Mesothelial cell of epicardium (in vitro differentiated cells): ENCODE measurements at places on chromosomes 13 and 19.

GRCh38 chr19:44807652-44808462, 1.0 kb upstream of the BCAM start:
- DNase-seq, result no peak

DNA sequence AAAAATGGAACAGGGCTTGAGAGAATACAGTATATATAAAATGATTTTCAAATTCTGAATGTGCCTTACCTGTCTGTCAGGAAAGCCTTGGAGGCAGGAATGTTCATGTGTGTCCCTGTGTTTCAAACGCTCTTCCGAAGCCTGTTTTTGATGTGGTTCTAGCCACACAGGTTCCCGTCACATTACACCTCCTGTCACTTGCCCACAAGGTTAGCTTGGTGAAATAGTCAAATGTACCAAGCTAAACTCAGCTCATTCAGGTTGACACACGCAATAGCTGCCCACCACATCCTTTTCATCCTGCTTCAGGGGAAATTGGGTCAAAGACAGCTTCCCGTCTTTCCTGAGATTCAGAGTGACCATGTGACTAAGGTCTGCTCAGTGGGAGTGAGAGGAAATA, 574.0 kb downstream of the EFNB2 start:
- no peak for DNase-seq

GRCh38 chr13:101144808-101145419, 271.4 kb downstream of the NALCN start:
- no peak for DNase-seq

DNA sequence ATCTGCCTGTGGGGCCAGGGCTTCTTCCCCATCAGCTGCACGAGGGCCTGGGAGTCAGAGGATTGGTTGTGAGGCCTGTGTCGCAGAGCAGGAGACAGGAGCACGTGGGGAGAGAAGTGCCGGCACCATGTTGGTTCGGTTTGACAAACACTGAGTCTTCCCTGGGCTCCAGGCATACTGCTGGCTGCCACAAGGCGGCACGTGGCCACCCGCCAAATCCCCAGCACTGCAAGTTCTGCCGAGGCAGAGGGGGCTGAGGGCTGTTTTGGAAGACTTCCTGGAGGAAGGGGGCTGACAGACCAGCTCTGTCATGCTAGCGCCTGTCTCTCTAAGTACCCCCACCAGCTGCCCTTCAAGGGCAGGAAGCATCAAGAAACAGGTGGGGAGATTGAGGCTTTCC, 9.5 kb downstream of the SHANK1 start:
- no peak for DNase-seq

DNA sequence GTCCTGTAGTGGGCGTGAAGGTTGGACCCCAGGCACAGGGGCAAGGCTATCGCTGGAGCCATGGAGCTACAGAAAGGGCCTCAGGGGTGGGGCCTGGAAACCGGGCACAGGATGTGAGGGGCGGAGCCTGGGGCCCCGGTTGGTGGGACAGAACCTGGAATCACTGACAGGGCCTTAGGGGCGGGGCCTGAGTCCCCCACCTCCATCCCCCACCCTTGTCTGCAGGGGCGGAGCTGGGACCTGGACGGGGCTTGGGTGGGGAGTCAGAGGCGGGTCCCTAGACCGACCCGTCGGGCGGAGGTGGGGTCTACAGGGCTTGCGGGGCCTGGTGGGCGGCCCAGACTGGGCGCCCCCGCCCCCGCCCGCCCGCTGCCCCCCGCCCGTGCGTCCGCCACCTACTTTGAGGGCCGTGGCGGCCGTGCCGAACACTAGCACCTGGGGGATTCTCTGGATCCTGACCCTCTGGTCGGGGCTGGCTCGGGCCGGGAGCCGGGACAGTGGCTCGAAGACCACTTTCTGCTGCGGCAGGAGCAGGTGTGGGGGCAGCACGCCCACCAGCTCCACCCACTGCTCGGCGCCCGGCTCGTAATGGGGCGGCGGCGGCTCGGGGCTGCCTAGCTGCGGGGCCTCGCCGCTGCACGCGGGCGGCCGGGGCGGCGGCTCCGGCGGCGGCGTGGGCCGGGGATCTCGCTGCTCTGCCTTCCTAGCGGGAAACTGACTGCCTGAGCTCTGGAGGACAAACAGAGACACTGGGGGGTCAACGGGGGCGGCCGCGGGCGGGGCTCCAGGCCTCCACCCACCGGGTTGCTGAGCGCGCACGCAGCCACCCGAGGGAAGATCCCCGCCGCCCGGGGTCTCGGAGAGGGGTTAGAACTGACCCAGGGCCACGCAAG, 26.3 kb downstream of the DCAF15 start:
- peak; percentile 91 for DNase-seq

DNA sequence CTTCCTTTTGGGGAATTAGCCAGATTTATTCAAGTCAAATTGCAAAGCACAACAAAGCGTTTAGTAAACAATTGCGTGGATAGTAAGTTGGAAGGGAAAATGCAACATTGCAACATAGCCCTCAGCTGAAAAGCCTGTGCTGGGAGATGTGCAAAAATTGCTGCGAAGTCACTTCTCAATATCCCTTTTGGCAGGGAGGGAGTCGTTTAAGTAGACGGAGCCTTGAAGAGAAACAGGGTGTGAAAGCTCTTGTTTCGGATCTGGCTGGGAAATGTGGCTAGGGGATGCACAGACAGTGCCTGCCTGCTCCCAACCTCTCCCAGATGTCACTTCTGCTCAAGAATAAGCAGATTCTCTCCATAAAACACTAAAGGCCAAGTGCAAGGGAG, 56.8 kb downstream of the SLC7A1 start:
- DNase-seq, result no peak

DNA sequence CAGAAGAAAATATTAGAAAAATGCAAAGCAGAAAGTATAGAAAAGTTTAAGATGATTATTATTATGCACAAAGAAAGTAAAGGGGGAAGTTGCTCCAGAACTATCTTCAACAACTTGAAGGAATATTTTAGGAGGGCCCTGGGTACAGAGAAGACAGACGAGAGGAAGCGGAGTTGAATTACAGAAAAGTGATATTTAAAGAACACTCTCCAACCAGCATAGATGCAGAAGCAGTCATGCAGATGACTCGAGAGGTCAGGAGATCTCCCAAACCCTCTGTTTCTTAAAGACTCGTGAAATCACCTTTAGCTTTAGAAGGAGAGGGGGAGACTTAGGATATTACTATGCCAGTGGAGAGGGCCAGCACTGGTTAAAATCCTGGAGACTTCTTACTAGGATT, 8.5 kb upstream of the SHISA2 start:
- DNase-seq, result no peak

DNA sequence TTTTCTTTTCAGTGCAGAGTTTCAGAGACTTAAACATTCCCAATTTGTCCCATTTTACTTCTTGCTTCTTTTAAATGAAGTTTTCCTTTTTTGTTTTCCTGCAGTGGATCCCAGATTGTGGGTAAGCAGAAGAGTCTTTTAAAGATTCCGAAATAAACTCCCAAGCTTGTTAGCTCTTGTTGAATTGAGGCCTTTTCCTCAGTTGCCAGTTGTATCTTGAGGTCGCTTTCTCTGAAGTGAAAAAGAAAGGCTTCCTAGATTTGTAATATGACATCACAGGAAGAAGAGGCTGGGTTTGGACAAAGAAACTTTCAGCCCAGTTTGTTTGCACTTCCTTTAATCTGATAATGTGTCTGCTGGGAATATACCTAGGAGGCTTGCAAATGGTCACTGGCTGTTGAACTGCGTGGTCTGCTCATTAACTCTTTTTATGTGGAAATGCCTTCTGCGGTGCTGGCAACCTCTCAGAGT, at the start of gene LPAR6:
Gene LPAR6, minus strand, starts transcription at position 233 of the 471 bp plus-strand sequence. CDS start 690 bp downstream, outside the sequence.
- DNase-seq, result no peak

- DNase-seq, result no peak
These were observed 17.8 kb downstream of the LHFPL6 start for GRCh38 chr13:39585219-39585618.

GRCh38 chr19:28497137-28497536, 715.8 kb downstream of the UQCRFS1 start:
- no peak for DNase-seq

- DNase-seq, result no peak
These were observed 3.7 kb upstream of the KRTDAP start for GRCh38 chr19:35493971-35494370.

DNA sequence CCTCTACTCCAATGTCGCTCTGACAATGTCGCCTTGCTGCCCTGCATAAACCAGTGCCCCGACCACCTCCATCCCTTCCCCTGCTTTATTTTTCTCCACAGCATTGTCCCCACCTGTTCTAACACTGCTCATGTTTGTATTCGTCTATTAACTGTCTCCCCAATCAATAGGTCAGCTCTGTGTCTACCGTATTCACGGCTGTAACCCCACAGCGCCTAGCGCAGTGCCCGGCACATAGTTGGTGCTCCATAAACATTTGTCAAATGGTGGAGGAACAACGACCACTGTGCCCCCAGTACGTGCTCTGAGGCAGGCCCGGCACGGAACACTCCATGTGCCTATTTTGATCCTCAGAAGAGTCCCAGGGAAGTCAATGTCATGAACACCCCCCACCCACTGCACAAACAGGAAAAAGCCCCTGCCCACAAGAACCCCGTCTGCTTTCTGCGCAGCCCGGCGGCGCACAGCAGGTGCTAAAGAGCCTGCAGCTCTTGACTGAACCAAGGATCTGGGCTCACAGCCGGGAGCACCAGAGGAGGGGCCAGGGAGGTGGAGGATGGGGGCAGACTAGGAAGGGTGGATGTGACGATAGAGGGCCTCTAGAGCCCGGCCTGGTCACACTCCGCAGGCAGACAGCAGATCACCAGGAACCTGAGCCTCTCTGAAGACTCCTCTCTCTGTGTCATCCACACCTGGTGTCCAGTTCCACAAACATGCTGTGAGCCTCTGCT, 1.8 kb upstream of the CEACAM16 start:
- DNase-seq, result no peak

DNA sequence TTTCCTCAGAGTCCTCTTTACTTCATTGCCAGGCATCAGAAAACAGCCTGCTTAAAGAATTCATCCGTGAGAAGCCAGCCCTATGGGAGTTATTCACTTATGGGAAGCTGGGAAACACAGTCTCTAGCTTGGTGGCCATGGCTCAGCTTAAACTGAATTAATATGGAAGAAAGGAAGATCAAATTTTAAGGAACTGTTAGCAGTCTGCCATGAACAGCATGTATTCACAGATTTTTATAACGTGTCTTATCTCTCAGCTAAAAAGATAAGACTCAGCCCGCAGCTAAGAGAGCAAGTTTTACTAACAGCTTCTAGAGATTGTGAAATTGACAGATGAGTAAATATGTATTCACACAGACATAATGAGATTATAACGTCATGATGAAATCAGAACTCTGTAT, 253.7 kb upstream of the RXFP2 start:
- DNase-seq, result no peak

DNA sequence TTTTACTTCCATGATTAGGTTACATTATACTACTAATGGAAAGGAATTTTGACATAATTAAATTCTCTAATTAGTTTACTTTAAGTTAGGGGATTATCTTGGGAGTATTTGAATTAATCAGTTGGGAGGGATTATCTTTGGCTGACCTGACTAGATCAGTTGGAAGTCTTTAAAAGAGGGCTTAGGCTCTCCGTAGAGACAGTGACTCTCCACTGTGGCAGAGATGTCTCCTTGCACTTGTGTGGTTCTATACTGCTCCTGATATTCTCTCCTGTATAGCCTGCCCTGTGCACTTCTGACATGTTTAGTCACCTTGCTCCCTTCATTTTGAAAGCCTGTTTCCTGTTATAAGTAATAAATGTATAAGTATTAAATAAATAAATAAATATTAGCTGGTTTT, 1612.3 kb upstream of the PRR20A start:
- DNase-seq, result no peak
